M059J (cell line): ENCODE measurements at places on chromosomes 5 and 9.

GRCh38 chr9:2192356-2192979, 177.3 kb downstream of the SMARCA2 start:
- no peak for DNase-seq

- peak; percentile 60 for DNase-seq
Observed at GRCh38 chr9:23850242-23850689, 24.2 kb upstream of the ELAVL2 start.

- DNase-seq: peak; percentile 15
Observed at GRCh38 chr5:178360222-178360925, 127.8 kb upstream of the PHYKPL start.

GRCh38 chr5:91468651-91469422, 85.7 kb upstream of the ARRDC3 start:
- peak; percentile 63 for DNase-seq

DNA sequence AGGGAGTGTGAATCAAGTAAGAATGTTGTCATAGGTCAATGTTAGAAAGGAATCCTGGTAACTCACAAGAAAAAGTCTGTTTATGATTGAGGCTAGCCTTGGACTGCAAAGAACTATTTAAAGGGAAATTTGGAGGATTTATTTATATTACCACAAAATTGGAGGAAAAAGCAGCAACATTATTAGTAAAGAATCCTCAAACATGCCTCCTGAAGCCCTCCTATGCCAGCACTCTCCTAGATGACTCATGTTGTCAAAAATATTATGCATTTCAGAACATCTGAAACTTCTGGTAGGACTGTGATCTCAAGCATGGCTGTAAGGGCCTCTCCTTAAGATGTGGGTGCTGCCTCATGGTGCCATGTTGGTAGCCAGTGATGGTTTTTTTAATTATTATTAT, 628.5 kb downstream of the CHSY3 start:
- no peak for DNase-seq

GRCh38 chr5:172028167-172028566, 21.7 kb upstream of the FBXW11 start:
- no peak for DNase-seq

- DNase-seq: no peak
Observed at GRCh38 chr5:95078868-95079267, 206.0 kb downstream of the MCTP1 start.

GRCh38 chr5:178279723-178280438, 47.3 kb upstream of the PHYKPL start:
- DNase-seq: peak; percentile 65

DNA sequence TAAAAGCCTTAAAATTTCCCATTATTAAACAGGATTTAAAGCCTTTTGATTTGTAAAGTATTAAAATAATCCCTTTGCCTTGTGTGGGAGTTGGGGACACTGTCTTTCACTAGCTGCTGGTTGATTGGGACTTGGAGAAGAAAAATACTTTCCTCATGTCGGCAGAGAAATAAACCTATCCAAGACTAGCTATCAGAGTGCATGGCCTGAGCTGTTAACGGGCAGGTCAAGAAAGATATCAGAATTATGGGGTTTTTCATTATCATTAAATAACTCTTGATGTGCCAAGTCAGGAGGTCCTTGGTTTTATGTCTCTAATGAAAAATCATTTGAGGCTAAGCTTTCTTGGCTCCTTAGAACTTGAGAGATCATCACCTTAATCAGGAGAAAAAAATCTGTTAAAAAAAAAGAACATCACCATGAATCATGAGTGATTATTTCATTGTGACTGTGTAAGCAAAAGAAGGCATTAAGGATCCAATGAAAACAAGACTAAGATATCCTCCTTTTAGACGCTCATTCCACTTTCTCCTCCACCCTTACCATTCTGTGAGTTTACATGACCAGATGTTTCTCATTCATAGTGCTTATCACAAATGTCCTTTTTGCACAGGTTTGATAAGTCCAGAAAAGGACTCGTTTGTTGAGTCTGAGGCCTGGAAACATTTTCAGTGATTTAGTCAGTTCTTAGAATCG, 140.4 kb upstream of the EGFLAM start:
- no peak for DNase-seq

DNA sequence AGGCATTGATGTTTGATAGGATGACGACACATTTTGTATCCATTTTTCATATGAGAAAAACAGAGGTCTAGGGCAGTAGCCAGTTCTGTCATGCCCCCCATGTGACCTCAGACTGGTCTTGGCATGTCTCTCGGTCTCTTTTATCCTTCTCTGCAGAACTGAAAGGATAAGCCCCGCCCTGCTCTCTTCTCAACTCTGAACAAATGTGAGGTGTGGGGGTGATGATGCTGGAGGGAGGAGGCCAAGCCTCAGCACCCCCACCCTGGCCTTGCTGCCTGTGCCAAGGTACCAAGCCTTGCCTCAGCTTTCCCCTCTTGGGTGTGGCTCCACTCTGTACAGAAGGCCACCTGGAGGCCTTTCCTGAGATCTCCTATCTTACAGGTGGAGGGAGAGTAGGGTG, 19.5 kb upstream of the CRB2 start:
- no peak for DNase-seq

GRCh38 chr5:132487095-132487428, 3.5 kb downstream of the IRF1 start:
- no peak for DNase-seq

GRCh38 chr9:93962017-93962416, 6.9 kb upstream of the BARX1 start:
- DNase-seq: no peak

DNA sequence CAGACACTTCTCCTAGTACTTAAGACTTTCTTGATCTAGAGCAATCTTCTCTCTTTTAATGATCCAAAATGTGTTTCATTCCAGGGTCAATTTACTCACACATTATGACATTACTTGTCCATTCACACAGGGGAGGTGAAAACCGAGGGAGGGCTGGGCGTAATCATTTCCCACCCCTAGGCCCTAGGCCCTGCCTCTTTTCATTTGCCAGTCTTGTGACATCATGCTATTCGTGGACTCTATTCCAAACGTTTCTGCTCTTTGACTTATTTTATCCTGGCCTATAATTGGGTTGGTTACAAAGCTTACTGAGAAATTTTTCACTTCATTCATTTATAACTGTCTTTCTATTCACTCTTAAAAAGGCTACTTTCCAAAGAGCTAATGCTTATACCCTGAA, 2.4 kb downstream of the DCAF12 start:
- DNase-seq: no peak

- no peak for DNase-seq
Observed at GRCh38 chr9:16679327-16679821, 191.1 kb downstream of the BNC2 start.

DNA sequence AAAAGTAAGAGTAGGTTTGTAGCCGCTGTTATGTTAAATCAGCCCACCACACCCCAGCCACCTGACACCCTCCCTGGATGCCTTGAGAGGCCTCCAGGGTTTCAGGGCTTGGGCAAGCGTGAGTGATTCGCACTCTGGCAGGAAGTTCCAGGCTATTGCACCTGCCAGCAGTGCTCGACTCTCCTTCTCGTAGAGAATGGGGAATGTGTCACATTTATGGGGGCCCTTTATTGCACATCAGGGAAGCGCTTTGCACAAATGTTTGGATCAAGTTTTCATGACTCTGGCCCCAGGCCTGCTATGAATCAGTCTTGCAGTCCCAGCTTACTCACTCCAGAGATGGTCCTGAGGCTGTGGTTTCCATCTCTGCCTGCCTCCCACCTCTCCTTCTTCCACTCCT, 66.1 kb upstream of the ADRA1B start:
- DNase-seq: peak; percentile 94

- no peak for DNase-seq
Observed at GRCh38 chr5:82512025-82512424, 233.9 kb upstream of the RPS23 start.

DNA sequence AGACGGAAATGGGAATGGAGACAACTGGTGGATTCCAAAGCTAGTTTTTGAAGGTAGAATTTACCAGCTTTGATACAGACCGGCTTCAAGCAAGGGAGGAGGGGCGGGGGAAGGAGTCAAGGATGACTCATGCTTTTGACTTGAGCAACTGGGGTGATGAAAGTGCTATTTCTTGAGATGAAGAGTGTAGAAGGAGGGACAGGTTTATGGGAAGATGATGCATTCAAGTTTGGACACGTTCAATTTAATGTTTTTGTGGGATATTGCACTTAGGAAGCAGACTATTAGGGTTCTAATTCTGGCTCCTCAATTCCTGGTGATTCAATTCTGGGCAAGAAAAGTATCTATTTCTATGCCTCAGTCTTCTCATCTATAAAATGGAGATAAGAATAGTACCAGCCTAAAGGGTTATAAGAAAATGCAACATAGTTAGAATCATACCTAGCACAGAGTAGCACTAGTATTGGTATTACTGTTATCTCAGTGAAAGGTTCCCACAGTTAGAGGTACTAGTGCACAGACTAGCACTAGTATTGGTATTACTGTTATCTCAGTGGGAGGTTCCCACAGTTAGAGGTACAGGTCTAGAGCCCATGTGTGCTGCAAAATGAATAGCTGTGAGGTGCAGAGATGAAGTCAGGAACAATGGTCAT, 4.6 kb downstream of the NIPAL4 start:
- peak; percentile 92 for DNase-seq

DNA sequence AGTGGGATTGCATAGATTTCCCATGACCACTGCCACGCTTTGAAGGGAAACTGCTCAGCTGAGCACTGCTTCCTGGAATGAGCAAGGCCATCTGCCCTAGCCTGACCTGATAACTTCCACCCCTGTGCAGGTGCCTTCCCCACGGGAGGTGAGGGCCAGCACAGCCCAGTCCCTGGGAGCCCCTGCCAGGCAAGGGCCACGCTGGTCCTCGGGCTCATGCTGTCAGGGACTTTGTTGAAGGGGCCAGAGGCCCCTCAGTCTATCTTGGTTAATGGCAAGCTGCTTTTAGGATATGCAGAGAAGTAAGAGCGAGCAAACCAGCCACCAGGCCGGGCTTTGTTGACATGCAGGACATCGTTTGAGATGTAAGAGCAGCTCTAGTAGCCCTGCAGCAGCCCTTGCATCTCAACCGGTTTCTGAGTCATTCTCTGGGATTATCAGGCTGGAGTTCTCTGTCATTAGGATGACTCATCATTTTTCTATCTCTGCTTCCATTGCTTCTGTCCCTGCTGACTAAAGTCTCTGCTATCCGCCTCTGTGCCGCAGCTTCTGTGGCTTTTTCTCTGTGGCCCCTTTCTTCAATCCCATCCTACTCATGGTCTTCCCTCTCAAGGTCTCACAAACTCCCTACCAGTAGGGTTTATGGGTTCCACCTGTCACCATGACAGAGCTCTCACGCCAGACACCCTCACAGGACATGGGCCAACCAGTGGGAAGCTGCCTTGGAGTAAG, 30.6 kb upstream of the IQGAP2 start:
- peak; percentile 94 for DNase-seq

DNA sequence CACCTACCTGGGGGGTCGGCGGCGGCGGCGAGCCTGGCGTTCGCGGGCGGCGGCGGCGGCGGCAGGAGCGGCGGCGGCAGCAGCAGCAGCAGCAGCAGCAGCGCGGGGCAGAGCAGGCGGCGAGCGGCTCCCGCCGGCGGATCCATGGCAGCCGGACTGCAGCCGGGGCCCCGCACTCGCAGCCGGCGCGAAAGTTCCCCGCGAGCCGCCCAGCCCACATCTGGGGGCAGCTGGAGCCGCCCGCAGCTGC, 153 bp downstream of the ADAMTS2 start:
- DNase-seq: no peak

- no peak for DNase-seq
Observed at GRCh38 chr9:85067792-85068191, 398.3 kb downstream of the NTRK2 start.

DNA sequence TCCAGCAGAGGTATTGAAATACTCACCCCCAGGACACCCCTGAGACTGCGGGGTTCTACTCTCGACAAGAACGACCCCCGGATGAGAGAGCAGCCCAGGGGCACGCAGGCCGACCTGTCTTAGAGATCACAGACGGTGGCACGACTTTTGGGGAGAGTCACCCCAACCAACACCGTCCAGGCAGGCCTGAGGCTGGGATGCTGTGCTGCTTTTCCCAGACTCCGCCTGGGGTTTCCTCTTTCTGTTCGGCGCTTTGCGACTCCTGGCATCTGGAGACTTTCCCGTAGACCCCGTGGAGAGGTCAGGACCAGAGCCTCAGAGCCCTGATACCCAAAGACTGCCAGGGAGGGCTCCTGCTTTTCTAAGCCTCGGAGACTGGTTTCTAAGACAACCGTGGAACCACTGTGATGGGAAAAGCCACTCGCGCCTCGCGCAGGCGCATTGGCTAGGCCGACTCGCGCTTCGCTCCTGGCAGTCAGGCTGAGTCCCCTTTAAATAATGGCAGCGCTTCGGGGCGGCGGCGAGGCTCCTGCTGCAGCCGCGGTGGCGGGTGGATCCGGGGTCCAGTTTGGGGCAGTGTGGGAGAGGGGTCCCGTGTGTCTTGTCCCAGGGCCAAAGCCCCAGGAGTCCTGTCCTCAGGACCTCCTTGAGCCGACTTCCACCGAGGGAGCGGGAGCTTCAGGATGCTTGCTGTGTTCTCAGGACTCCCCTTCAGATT, 484.0 kb downstream of the SPATA31A7 start:
- no peak for DNase-seq

DNA sequence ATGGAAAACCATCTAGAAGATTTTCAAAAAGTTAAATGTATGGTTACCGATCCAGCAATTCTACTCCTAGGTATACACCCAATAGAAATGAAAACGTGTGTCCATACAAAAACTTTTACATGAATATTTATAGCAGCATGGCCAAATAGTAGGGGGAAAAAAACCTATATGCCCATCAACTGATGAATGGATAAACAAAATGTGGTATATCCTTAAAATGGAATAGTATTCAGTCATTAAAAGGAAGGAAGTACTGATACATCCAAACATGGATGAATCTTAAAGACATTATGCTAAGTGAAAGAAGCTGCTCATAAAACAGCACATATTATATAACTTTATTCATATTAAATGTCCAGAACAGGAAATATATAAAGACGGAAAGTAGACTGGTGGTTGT, 93.2 kb upstream of the SPOCK1 start:
- DNase-seq: no peak

GRCh38 chr5:74624931-74625505, 15.5 kb downstream of the ENC1 start:
- DNase-seq: no peak

DNA sequence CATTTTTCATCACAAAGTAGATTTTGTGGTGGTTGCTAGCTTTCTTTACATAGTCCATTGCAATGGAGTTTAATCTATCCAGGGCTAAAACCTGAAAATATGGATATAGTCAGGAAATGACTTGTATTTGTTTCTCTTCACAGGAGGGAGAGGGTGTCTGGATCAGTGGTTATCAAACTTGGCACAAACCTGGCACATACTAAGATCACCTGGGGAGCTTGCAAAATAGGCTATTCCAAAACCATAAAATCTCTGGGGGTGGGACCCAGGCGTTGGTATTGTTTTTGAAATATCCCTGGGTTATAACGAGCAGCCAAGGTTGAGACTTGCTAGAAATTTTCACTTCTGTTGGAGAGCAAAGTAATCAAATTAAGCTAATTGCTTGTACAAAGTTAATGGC, 179.9 kb downstream of the PCSK1 start:
- DNase-seq: no peak

GRCh38 chr5:115703514-115703913, 77.7 kb upstream of the TMED7 start:
- no peak for DNase-seq

- peak; percentile 70 for DNase-seq
Observed at GRCh38 chr9:114486205-114486963, 18.9 kb downstream of the WHRN start.

- DNase-seq: no peak
Observed at GRCh38 chr5:135877570-135878155, 18.0 kb downstream of the IL9 start.

- DNase-seq: no peak
Observed at GRCh38 chr5:176388003-176388443, 375 bp downstream of the NOP16 start.
